NCI-H82 (cell line): ENCODE measurements at places on chromosomes 1 and 21.

- DNase-seq = peak; percentile 29
These were observed 605 bp upstream of the RABGGTB start for GRCh38 chr1:75785320-75785982.

- DNase-seq = no peak
These were observed 70.7 kb upstream of the MUTYH start for GRCh38 chr1:45410850-45411509.

GRCh38 chr1:38085666-38086330, 39.2 kb upstream of the POU3F1 start:
- DNase-seq = no peak

GRCh38 chr1:149846042-149846441, 53.3 kb upstream of the BOLA1 start:
- no peak for DNase-seq

DNA sequence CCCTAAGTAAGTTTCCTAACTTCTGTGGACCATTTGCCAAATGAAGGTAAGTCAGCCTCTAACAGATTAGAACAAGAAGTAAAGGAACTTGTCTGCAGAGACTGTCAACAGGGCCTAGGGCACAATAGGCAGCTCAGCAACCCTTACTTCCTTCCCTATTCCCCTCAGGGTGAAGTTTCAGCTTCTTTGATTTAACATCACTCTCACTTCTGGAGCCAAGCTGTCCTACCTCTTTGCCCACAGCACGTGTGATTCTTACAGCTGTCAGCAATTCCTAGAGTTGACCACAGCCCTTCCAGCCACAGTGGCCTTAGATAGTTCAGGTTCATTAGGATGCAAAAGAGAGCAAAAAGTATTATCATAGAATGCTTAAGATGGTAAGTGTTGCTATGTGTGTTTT, 7.6 kb upstream of the EIF4G3 start:
- no peak for DNase-seq

- no peak for DNase-seq
These were observed 50.8 kb downstream of the OLFM3 start for GRCh38 chr1:101945884-101946283.

GRCh38 chr1:10502206-10502605, 27.5 kb downstream of the PEX14 start:
- DNase-seq = no peak

GRCh38 chr1:170337413-170337994, 191.7 kb downstream of the NTMT2 start:
- no peak for DNase-seq

DNA sequence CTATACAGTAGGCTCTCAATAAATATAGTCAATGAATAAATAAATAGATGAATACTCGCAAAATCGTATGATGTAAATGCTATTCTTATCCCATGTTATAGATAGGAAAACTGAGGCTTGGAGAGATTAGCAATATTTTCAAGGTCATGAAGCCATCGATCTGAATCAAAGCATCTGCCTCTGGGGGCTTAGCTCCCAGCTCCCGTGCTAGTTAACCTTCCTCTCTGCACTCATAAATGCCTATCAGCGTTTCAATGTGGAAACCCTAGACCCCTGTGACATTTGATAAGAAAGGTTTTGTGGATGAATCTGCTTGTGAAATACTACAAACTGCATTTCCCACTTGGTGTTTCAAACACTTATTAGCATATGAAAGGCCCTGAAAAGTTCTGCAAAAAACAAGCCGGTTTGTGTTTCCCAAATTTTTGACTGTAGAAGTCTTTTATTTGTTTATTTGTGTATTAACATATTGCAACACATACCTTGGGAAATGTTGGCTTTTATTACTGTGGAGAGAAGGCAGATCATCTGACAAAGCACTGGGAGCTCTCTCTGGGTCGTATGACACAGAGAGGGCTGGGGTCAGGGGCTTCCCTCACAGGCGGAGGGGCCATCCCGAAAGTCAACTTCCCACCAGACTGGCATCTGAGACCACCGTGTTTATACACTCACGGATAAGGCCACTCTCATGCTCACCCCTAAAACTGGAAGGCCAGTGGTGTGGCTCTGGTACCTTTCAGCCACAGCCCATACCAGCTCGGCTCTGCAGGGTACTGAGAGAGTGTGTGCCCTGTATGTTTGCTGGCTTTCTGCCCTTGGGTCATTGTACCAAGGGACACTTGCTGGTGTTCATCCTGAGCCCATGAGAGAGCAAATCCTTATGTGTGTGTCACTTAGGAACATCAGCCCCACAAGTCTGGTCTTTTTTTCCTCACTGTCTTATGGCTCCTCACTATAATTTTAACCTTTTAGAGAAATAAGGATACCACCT, 993 bp upstream of the PROK1 start:
- no peak for DNase-seq

DNA sequence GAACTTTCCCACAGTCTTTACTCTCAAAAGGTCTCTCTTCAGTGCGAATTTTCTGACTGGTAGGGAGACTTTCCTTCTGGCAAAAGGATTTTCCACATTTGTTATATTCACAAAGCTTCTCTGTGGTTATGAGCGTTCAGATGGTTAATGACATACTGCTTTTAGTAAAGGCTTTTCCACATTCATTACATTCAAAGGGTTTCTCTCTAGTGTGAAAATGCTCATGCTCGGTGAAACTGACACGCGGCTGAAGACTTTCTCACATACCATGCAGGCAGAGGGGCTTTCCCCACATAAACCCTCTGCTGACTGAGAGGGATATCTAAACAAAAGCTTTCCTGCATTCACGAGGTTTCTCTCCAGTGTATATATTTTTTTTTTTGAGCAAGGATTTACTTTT, 9.9 kb upstream of the KLF18 start:
- DNase-seq = no peak

DNA sequence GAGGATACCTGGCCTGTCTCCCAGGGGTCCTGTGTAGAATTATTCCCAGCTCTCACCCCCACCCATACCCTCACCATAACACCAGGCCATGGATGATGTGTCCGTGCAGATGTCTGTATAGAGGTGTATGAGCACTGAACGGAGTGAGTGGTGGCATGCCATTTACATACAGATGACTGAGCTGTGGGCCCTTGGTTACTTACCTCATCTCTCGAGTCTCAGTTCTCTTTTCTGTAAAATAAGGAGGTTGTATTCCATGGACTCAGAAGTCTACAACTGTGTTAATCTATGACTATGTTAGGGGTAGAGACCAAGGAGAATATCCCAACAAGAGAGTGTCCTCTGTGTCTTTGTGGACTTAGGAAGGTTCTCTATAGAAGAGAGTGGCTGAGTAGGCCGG, 65.6 kb upstream of the CD1D start:
- DNase-seq = no peak

GRCh38 chr1:206100226-206100815, 16.9 kb downstream of the AVPR1B start:
- DNase-seq = no peak

GRCh38 chr21:45767071-45768006, 123.8 kb downstream of the PCBP3 start:
- DNase-seq = no peak

GRCh38 chr1:10444795-10445397, 4.9 kb upstream of the CORT start:
- no peak for DNase-seq

GRCh38 chr21:39065917-39066316, 117.3 kb downstream of the PSMG1 start:
- no peak for DNase-seq

GRCh38 chr1:218425647-218426342, 80.7 kb downstream of the TGFB2 start:
- no peak for DNase-seq

GRCh38 chr1:152107031-152107983, 7.9 kb downstream of the TCHH start:
- no peak for DNase-seq

DNA sequence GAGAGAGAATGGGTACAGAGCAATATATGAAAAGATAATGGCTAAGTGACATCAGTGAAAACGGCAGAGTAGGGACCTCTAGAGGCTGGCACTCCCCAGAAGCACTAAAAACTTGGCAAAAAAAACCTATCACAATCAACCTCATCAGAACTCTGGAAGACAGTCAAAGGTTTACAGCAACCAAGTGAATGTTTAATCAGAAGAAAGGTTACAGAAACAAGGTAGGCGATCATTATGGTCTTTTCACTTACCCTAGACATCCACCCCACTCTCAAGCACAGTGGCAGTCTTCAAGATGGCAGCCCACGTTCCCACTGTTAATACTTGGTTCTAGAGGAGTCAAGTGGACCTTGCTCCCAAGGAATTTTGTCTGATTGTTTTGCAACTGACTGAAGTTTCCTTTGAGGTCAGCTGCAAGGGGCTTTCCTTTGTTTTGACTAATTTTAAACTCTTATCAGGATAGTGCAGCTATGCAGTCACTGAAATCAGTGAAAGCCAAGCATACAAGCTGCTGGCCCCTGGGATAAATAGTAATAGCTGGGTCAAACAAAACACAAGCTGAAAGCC, 7.2 kb downstream of the KIFAP3 start:
- no peak for DNase-seq

- DNase-seq = no peak
These were observed 49.1 kb upstream of the CSF3R start for GRCh38 chr1:36531833-36532232.

GRCh38 chr1:48761986-48762385, 14.7 kb downstream of the BEND5 start:
- no peak for DNase-seq

DNA sequence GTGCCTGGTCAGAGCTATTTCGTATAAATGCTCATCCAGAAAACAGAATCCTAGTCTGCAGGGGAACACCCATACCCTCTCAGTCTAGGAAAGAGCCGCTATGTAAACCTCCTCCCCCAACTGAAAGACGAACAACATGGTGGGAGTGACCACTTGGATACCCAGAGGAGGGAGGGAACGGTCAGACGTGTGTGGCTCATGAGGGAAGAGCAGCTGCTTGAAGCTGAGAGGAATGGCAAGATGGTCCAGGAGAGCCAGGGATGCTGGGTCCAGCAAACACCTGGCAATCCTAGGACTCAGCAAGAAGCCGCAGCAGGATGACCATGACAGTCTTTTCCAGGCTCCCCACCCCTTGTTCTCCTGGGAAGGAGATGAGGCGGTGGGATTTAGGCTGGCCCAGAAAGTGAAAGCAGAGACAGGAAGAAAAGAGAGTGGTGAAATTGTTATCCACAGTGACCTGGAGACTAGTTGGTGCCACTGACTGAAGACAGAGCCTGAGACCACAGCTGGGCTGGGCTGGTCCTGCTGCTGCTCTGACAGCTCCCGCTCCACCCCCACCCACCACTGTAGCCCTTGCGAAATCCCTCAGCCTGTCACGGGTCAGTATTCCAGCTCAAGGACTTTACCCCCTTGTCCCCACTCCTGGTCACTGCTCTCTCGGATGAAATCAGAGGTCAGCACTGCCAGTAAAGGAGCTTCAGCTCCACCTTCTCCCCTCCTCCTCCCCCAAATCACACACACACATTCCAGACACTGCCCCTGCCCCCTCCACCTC, 3.6 kb downstream of the CERS2 start:
- no peak for DNase-seq

DNA sequence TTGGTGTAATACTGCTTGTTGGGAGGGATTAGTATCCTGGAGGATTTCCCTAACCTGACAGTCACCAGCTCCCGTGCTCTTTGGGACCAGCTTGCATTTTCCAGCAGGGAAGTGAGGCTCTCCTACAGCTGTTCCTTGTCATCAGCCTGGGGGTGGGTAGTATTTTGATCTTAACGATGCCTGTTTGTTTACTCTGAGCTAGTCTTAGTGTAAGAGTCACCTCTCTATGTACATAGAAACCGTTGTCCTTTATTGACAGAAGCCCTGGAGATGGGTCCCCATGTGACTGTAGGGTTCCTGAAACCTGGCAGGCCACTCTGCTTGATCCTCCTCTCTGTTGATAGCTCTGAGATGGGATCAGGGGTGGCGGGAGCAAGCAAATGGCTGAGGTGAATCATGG, 58.0 kb downstream of the ACP6 start:
- peak; percentile 49 for DNase-seq

DNA sequence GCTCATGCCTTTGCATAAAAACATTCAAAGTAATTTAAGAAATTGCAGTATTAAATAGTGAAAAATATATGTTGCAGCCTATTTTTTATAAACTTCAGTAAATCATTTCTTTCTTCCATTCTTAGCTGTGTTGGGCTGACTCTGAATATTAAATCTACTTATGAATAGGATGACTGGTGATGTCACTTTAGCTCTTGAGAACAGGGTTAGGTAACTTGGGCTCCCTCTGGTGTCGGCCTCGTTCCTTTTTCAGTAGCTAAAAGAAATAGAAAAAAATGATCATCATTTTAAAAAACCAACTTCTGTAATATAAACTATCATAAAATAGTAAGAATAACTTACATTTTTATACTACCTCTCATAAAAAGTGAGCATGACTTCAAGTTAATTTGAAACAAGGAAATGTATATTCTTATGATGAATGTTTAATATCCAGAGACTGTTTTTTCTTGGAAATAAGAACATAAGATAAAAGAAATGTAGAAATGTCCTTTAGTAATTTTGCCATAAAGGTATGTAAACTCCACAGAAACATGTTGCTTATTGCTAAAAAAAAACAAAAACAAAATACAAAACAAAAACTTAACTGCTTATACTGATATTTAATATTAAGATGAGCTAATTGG, 26.8 kb upstream of the NCAM2 start:
- DNase-seq = peak; percentile 80

DNA sequence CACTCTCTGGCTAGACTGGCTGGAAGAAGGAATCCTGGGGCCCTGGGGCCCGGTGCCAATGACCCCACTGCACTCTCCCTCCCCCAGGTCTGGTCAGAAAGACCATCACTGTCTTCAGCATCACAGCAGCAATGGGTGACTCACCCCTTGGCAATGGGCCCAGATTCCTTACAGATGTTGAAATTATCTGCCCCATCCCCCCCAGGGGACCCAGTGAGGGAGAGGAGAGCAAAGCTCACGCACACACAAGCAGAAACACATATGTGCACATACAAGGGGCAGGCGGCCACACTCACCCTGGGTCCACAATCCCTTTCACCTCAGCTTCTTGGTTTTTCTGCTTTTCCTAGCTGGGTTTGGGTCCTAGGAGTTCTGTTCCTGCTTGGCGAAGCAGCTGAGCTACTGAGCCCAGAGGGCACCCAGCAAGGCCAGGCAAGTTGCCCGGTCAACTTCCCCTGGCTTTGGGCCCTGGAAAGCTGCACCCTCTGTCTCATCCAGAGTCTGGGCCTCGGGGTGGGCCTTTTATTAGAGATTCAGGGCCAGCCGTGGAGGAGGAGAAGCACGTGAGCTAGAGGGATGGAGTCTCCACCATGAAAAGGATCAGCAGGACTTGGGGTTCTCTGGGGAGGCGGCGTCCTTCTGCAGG, 2.6 kb downstream of the COL16A1 start:
- peak; percentile 75 for DNase-seq

GRCh38 chr1:1910651-1911331, 4.3 kb upstream of the CALML6 start:
- DNase-seq = no peak

- DNase-seq = peak; percentile 75
These were observed 1638.3 kb downstream of the MRPL39 start for GRCh38 chr21:23968722-23969647.

GRCh38 chr1:159091180-159091560, 14.6 kb upstream of the AIM2 start:
- no peak for DNase-seq

DNA sequence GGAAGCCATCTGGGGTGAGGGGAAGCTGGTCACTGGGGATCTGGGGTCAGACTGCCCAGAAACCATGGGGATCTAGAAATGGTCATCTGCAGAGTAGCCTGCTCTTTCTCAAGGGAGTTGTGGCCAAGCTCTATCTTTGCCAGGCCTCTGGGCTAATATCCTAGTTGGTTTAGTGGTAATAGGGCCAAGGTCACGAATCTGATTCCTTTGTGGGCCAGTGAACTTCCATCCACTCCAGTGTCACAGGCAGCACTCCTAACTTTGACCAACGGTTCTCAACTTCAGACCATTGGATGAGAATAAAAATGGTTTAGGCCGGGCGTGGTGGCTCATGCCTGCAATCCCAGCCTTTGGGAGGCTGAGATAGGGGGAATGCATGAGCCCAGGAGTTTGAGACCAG, 28.1 kb upstream of the PPP2R5A start:
- no peak for DNase-seq
